MM.1S (cell line): ENCODE measurements at places on chromosomes 12 and 14.
A peak's percentile ranks its signal among the peaks of the same experiment; 100 is the strongest.

DNA sequence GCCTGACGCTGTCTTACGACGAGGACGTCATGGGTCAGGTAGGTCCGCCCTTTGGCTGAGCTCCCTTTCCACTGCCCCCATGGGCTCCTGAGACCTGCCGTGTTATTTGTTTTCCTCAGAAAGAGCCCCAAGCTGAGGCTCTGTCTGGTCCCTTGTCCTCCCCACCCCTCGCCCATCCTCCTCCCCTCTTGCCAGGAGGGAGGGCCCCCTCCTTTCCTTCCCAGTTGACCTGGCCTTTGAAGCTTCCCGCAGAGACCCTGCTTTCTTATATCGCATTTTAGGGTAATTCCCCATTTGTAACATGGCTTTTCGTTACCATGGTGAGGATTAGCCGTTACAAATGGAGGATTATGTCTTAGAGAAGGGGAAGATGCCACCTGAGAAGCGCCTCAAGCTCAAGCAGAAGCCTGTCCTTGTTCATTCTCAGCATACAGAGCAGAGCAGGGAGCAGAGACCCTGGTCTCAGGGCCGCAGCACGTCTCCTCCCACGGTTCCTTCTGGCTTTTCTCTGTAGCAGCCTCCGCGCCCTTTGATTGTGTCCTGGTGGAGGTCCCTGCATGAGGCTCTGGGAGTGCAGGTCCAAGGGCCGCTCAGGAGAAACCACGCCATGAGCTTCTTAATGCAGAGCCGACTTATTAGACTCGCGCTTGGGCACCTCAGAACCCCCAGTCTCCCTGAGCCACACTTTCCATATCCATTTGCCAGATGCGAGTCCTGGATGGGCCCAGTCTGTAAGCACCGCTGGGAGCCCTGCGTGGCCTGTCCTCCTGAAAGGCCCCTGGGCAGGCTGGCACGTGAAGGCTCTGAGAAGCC lies 47.2 kb downstream of the UBE3B start:
- no peak for DNase-seq

DNA sequence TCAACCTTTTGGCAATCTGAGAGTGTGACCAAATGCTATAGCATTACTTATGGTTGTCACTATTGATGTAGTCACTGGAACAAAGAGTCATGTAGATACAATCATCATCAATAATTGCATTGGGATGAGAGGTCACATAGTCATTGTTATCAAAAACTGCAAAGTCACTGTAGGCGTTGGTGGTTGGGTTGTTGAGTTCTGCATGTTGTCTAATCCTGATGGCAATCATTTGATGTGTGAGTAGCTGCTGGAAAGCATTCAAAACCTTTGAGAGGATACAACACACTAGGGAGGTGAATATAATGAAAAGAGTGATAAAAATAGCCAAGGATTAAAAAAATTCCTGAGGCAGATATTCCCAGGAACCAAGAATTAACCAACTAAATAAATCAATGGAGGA lies 214.7 kb upstream of the SYT10 start:
- no peak for DNase-seq

DNA sequence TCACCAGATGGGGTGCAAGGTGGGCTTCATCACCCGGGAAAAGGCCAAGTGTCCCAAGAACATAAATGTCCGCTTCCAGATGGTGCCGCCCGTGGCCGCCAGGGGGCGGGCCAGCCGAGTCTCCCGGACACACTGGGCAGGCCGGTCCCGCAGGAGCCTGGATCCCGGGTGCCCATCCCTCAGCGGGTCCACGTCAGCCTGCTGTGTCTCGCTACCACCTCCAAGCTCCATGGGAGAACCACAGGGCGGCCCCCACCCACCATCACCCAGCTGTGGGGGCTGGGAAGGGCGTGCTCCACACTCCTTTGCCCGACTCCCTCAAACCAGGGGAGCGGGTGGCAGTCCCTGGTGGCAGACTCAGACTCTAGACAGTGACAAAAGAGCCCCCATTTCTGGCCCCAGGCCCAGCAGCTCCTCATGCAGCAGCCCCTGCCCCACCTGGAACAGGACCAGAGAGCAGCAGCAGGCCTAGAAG lies 22.0 kb upstream of the NUDT14 start:
- peak; percentile 28 for DNase-seq

DNA sequence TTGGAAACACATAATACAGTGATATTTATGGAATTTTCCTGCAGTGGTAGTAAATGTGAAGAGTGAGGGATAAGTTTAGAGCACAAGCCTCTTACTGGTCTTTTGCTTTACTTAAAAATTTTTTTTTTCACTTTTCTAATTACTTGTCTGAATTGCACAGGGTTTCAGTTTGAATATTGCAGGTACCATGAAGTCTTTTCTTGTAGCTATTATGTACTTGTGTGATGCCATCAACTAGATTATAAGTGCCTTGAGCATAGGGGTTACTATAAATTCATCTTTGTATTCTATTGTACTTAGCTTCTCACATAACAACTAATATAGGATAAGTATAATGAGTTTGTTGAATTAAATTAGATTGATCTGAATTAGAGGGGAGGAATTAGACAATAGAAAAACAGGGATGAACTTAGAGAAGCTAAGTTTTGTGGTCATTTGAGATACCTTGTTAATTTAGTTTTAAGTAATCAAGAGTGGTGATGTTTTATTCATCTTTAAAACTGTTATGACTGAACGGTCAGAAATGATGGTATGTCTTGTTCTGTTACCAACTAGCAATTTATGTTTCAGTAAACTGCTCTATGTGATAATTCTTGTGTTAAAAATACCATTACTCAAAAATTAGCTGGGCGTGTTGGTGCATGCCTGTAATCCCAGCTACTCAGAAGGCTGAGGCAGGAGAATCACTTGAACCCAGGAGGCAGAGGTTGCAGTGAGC lies 42.1 kb downstream of the CCDC91 start:
- DNase-seq: no peak

GRCh38 chr14:67580336-67581171 lies 19.5 kb downstream of the PIGH start:
- no peak for DNase-seq

- no peak for DNase-seq
Observed at GRCh38 chr12:23504043-23504442, 445.4 kb downstream of the SOX5 start.

GRCh38 chr14:55500708-55501107 lies 60.3 kb upstream of the TBPL2 start:
- DNase-seq: no peak

DNA sequence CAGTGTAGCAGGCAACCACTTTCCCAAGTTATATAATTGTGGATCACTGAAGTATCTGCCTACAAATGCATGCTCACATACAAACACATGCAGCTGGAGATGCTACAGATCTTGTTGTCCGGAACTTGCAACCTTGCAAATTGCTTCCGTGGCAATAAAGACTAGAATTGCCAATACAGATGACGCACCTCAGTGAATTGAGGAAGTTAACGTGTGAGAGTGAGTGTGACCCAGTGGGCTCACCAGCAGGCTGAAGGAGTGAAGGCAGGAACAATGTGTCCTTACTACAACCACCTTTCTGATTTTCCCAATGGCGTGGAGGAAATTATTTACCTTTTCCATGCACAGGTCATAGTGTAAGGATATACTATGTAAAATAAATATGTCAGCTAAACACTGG lies 89.4 kb upstream of the GRIP1 start:
- DNase-seq: no peak

DNA sequence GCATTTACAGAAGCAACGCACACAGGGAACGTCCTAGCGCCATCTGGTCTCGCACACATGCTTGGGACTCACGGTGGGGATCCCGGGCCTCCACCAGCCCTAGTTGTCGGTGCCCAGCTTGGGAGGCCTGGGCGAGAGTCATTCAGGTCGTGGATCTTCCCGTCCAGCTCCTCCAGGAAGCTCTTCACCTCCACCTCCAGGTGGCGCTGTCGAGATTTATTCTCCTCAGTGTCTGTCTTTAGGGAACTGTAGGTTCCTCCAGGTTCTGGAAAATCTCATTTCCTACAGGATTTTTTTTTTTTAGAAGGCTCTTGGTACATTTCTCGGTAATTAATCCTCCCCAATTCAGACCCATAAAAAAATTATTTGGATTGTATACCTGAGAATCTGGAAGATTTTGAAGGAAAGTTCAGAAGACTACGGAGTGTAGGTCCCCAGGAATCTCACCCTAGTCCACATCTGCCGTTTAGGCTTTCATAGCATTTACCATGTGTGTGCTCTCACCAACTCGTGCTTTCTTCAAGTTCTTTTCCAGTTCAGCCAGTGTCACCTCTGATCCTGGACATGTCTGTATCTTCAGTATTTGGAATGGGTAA lies 910.0 kb downstream of the TMEM121 start:
- peak; percentile 51 for DNase-seq

DNA sequence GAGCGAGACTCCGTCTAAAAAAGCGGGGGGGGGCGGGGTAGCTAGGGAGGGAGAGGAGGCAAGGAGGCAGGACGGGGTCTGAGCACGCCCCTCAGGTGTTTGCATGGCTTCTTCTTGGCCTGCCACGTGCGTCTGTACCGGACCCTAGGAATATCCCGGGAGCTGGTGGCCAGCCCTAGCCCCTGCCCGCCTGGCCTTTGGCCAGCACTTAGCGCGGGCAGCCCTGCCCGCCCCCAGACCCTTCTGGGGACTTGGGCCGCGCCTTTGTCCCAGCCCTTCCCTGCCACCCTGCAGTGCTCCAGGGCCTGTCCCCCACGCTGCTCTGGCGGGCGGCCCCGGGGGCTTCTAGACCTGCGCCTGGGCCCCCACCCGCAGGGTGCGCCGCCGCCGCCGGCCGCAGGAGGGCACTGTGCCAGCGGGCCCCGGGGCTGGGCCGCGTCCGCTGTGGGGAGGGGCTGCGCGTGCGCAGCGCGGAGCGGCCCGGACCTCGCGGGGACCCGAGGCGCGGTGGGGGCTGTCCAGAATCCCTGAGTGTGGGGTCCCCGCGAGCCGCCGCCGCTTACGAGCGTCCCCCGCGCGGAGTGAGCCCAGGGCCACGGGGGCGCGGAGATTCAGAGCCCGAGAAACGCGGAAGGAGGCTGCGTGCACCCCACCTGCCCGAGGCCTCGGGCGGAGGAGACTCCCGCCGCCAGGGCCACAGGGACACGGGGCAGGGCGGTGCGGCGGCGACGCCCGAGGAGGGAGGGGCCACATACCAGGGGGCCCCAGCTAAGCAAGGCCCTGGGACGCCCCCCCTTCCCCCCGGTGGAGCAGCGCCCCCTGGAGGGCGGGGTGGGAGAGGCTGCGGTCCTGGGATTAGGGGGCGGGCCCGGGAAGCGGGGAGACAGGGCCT lies 21.0 kb downstream of the SLC25A29 start:
- DNase-seq: peak; percentile 50

DNA sequence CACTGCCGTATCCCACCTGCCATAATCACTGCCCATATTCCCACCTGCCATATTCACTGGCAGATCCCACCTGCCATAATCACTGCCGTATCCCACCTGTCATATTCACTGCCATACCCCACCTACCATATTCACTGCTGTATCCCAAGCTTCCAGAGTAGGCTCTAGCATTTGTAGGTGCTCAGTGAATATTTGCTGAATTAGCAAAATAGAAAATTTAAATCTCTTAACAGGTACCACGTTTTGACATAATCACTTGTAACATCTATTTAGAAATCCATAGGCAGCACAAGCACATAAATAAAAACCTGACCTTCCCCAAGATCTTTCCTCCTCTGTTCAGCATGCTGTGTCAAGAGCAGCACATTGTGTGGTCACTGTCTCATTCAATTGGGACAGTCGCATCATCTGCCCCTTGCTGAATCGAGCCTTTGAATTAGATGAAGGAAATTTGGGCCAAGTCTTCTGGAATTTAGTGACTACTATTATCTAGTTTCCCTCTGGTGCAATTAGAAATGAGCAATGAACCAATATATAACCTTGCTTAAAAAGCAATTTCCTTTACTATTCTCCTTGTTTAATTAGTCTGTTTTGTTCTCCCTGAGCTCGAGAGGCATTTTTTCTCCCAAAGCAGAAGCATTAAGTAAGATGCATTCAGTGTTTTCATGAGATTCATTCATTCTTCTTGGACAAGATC lies 144.9 kb upstream of the FGD4 start:
- DNase-seq: no peak

- no peak for DNase-seq
Observed at GRCh38 chr12:2960996-2961616, 1.9 kb downstream of the TEAD4 start.

- no peak for DNase-seq
Observed at GRCh38 chr14:27427796-27428195, 830.0 kb upstream of the NOVA1 start.

- DNase-seq: no peak
Observed at GRCh38 chr14:54676812-54677708, 110.1 kb downstream of the SAMD4A start.

DNA sequence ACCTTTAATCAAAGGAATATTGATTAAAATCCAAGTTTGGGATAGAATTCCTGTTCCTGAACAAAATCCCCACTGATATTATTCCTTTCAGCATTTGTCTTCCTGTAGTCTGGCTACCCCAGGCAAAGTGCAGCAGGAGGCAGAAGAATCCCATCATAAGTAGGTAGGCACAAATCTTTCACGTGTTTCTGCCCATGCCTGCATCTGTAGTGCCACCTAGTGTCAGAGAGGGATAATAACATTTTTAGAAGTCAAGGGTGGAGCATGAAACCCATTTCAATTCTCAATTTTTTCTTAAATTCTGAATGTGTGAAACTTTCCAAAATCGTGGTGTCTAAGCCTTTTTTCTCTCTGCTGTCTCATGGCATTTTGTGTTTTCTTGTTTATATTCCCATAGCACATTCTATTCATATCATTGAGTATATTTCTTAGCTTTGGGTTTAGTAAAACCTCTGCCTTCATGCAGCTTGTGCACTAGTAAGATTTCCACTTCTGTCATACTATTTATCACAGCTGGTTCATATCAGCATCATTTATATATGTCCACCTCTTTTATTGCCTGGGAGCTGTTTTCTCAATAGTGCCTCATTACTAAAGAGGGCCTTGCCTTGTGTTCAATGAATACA lies 47.8 kb upstream of the RERG start:
- peak; percentile 67 for DNase-seq

DNA sequence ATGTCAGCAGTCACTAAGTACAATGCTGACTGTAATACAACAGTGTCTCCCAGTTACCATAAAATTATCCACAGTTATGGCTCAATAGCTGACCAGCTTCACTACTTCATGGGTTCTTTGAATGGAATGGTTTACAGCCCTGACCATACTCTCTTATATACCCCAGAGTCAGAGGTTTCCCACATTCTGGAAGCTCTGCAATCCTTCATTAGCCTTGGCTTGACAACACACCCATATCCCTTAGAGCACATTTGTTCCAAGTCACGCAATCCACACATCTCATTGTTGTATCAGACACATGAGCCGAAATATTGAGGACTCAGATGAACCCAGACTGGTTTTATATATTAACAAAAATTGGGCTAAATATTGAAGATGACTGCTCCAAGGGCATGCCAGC lies 209.4 kb upstream of the PLXNC1 start:
- no peak for DNase-seq

DNA sequence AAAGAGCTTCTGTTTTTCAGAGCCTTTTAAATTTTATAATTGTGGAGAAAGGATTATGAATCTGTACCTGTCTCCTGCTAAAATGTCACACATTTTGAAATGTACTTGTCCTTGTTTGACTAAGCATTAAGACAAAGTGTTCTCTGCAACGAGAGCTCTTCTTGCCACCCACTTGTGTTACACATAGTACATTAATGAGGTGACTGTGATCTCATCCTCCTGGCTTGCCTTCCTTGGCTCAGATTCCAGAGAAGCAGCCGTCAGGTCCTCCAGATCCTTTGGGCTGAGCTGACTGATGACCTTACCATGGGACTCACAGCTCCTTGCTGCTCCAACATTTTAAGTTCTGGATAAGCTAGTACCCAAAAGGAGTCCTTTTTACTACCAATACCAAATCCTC lies 81.4 kb downstream of the BBS10 start:
- no peak for DNase-seq
